SK-N-DZ (cell line): ENCODE measurements at places on chromosomes 3 and 15.

DNA sequence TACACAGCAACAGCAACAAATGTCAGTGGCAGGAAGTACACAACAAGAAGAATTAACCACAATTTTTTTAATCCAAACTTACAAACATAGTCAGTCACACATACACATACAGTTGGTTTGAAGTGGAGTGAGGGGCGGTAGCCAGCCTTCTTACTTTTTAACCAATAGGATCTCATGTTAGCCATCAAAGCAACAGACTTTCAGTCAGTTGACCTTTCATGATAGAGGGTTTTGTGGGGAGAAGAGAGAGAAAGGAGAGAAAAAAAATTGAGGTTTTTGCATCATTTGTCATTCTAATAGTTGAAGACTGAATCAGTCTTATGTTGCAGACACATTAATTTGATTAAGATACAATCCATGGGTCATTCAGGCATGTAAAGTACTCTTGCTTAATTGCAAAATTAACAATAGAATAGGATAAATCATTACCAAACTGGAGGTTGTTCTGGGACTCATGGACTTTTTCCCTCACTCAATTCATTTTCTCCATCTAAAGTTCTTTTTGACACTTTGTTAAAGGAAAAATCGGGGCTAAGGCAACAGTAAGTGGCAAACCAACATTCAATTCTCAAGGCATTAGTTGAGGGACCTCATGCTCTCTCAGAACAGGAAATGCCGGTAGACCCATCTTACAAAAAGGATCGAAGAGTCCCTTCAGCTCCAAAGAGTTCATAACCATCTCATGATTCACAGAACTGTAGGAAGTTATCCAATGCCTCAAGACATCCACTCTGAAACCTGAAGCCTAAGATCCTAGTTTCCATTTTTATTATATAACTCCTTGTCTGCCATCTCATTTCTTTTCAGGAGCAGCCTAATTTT, 159.5 kb upstream of the LPP start:
- no peak for DNase-seq

- no peak for DNase-seq
These were observed 1.3 kb downstream of the SCAANT1 start for GRCh38 chr3:63910891-63911290.

DNA sequence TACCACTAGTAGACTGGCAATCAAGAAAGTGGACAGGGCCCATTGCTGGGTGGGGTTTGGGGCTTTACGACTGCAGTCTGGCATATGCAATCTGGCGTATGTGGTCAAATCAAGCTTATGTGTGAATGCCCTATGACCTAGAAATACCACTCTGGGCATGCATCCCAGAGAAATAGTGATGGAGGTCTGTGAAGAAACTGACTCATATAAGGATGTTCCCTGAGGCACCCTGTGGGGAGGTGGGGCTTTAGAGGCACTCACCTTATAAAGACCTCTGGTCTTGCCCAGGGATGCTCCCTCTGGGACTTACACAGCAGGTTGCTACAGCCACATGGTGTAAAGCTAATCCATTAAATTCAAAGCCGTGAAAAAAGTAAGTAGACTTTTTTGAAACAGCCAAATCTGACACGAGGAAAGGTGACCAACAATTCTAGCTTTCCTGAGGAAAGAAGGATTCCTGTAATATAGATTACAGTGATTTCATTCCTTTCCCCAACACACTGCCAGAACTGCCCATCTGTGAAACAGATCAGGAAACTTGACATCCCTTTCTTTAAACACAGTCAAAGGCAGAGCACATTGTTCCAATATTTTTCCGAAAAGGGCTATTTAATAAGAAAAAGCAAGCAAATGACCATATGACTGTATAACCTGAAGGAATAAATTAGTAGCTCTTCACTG, 13.6 kb downstream of the RARRES1 start:
- DNase-seq: no peak

- peak; percentile 73 for DNase-seq
These were observed 21.8 kb downstream of the METTL6 start for GRCh38 chr3:15405448-15406050.

DNA sequence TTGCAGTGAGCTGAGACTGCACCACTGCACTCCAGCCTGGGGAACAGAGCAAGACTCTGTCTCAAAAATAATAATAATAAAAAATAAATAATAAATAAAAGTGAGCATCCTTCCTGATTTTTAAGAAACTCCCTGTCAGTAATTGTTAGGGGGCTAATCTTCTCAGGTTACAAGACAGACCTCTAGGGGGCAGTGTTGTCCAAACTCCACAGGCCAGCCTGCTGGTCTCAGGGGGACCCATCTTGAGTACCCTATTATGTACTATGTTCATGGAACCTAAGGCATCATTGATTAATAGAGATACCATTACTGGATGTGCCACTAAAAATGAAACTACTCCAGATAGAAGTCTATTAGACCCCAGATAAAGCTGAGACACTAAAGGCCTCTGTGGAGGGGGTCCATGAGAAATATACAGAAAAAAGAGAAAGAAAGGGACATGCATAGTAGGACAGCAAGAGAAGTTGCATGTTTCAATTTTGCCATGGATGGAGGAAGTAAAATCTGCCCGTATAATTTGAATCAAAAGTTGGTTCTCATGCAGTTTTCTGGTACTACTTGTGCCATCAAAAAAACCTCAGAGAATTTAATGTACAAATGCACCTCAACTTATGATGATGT, 85.5 kb upstream of the CDV3 start:
- DNase-seq: no peak
